ENCODE measurements at places on chromosomes 1 and 21. TPM values are rescaled to one million over a fixed set of nuclear protein-coding genes. Genes with fewer than 3 reads are reported as not detected.

EPHB2 gene
- total RNA-seq, result not detected

DMRTA2 gene
- not detected for total RNA-seq

CCDC185 gene
- not detected for total RNA-seq

BRDT gene
- not detected for total RNA-seq

OR2T2 gene
- not detected for total RNA-seq

C1orf174 gene
- total RNA-seq, result 28.6 TPM

COA7 gene
- 19.4 TPM for total RNA-seq

YIPF1 gene
- 15.3 TPM for total RNA-seq

REN gene
- not detected for total RNA-seq

HFM1 gene
- not detected for total RNA-seq

PLA2G2D gene
- total RNA-seq, result not detected

WASF2 gene
- total RNA-seq, result 125 TPM

RGS2 gene
- 3.9 TPM for total RNA-seq

EFNA3 gene
- total RNA-seq, result 2.3 TPM

ETV3L gene
- total RNA-seq, result not detected

SHISAL2A gene
- total RNA-seq, result 8.4 TPM

ABCG1 gene
- total RNA-seq, result 11.3 TPM

UQCRH gene
- 283 TPM for total RNA-seq

ZBTB21 gene
- total RNA-seq, result 19.2 TPM

CNKSR1 gene
- 5.9 TPM for total RNA-seq

CTSE gene
- not detected for total RNA-seq

PDZK1IP1 gene
- not detected for total RNA-seq

NUDT4B gene
- 1.4 TPM for total RNA-seq

MIXL1 gene
- not detected for total RNA-seq

EVI5 gene
- total RNA-seq, result 3.5 TPM

KCNE1 gene
- total RNA-seq, result 0.32 TPM

GBP6 gene
- 0.36 TPM for total RNA-seq

DPT gene
- not detected for total RNA-seq

RXFP4 gene
- total RNA-seq, result 0.14 TPM

CFAP126 gene
- not detected for total RNA-seq

C1orf185 gene
- total RNA-seq, result not detected

RUNX3 gene
- 98.8 TPM for total RNA-seq

SMPDL3B gene
- 0.41 TPM for total RNA-seq

RGS8 gene
- total RNA-seq, result not detected

USP16 gene
- total RNA-seq, result 39.3 TPM

ADCY10 gene
- 0.14 TPM for total RNA-seq

CERS2 gene
- total RNA-seq, result 167 TPM

SNX7 gene
- total RNA-seq, result not detected

VTCN1 gene
- total RNA-seq, result not detected

SPRR2E gene
- total RNA-seq, result not detected

TMIGD3 gene
- not detected for total RNA-seq

PDC gene
- not detected for total RNA-seq

BROX gene
- total RNA-seq, result 52.7 TPM

CSF3R gene
- 1.2 TPM for total RNA-seq

MYOG gene
- total RNA-seq, result not detected

IGSF9 gene
- total RNA-seq, result not detected

CFAP107 gene
- not detected for total RNA-seq

KANK4 gene
- not detected for total RNA-seq

Data from T-helper 2 cell treated with Interferon-gamma antibody and Interleukin-4, amounts not matched to agents 100 ng/mL and 5 ng/mL, for 36 hours (primary cell).